Uterine smooth muscle cell (primary cell): ENCODE measurements at places on chromosomes 3 and 15. TPM values are rescaled to one million over a fixed set of nuclear protein-coding genes. Genes with fewer than 3 reads are reported as not detected.

Gene GOLGA8M
- total RNA-seq, result 0.44 and 2.5 TPM in 2 replicates

Gene ASB7
- total RNA-seq, result 21.1 and 21.8 TPM in 2 replicates

Gene C3orf85
- not detected in 2 replicates for total RNA-seq

Gene ACKR2
- total RNA-seq, result 0.22 and 0.37 TPM in 2 replicates

Gene CPA3
- not detected in 2 replicates for total RNA-seq

Gene NR1I2
- total RNA-seq, result 0.12 TPM in 1 of 2 replicates, not detected in the other

Gene SLC22A14
- under 0.01 TPM in 1 of 2 replicates, not detected in the other for total RNA-seq

Gene MAP1A
- 89.7 and 90.5 TPM in 2 replicates for total RNA-seq

Gene FYTTD1
- total RNA-seq, result 48.5 and 53.5 TPM in 2 replicates

Gene MKRN2OS
- not detected in 2 replicates for total RNA-seq
